ENCODE measurements at places on chromosomes 6 and 20.

GRCh38 chr20:51338692-51339440 is 203.7 kb downstream of the NFATC2 start:
- DNase-seq, result no peak

DNA sequence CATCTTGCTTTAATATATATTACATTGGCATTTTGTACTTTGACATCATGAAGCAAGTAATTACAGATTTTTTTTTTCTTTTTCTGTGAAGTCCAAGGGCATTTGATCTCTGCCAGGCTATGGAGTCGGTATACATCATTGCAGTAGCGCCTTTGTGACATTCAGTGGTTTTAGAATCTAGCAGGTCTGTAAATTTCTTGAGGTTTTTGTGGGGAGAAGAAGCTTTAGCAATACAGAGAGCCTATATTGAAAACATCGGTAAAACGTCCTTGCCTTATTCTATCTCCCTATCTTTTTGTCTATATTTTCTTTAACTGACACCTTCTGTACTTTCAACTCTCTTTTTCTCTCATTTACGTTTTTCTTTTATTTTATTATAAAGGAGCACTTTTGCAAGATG is 47.2 kb downstream of the DUSP22 start:
- DNase-seq, result no peak

DNA sequence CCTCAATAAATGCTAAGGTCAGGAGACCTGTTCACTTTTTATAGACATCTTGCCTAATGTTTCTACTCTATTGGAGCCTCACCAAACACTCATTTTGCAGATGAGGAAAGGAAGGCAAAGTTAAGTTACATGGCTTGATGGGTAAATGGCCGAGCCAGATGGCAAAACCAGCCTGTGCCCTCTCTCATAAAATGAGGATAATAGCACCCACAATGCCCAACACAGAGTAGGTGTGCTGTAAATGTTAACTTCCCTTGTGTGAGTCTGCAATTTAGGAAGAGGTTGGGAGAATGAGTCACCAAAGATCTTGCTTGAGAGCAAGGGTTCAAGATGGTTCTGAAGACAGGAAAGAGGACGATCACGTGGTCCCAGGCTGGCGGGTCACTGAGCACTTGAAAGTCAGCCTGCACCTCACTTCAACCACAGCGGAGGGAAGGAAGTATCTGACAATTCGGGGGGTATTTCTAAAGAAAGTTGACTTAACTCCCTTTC is 3.3 kb downstream of the KCNK5 start:
- DNase-seq, result no peak

GRCh38 chr20:17808357-17808756 is 108.6 kb downstream of the BANF2 start:
- no peak for DNase-seq

DNA sequence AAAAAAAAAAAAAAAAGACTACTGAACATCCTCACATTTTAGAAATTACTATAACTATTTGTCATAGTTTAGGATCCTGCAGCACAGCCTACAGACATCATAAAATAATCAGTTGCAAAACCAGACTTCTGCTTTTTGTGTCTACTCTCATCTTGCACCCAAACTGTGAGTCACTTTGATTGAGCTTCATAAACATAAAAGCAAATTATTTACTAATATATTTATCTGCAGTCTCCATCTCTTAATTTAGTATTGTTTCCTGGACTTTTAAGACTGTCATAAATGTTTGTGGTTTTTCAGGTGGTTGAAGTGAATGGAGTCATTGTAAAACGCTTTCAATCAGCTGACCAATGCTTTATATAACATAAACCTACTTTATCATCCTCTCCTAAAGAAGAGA is 14.8 kb upstream of the CALHM6 start:
- no peak for DNase-seq

GRCh38 chr6:36873612-36874442 is 776 bp downstream of the PPIL1 start:
- no peak for DNase-seq

GRCh38 chr6:116931456-116931855 is 54.4 kb downstream of the RFX6 start:
- DNase-seq, result no peak

- no peak for DNase-seq
These were observed 96.0 kb upstream of the LOC128125822 start for GRCh38 chr6:63476302-63476701.

Measured in activated CD4-positive, CD25-positive, alpha-beta regulatory T cell treated with anti-CD3 and anti-CD28 coated beads, Interleukin-2, amount 50 U/mL, for 16 hours (primary cell).